ENCODE measurements at places on chromosomes 4 and X.

GRCh38 chr4:164799410-164799809, 45.5 kb downstream of the SMIM31 start:
- DNase-seq: no peak

- DNase-seq: no peak
Measured at GRCh38 chrX:4805502-4805901, 1092.1 kb upstream of the PRKX start.

DNA sequence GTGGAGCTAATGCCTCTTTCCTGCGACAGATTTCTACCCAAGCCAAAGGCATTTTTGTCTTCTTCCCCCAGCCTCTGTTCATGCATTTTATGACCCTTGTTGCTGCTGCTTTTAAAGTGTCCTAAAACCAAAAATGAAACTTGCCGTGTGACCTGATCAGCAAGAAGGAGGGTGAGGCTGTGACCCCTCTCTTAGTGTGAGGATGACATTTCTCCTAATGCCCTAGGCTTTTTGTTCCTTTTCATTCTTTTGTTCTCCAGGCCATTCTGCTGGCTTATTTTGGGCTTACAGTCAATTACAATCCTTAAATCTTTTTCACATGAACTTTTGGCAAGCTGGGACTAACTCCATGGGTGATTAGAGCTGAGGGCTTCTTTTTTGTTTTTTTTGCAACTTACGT, 34.4 kb downstream of the PTTG2 start:
- DNase-seq: no peak

- no peak for DNase-seq
Measured at GRCh38 chr4:44632089-44632488, 19.3 kb downstream of the YIPF7 start.

DNA sequence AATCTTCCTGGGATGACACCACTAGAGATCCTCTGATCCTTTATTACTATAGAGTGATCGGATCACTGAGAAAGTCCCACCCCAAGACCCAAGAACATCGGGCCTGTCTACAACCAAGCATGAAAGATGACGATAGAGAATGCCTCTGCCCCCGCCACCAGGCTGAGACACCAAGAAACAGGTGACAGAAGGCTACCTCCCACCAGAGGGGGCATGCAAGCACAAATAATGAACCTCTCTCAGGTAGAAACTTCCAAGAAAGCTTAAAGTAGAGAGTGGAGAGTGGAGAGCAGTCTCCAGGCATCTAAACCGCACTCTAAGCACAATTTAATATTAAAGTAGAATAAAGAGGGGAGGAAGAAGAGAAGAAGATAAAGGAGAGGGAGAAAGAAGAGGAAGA, 402.6 kb downstream of the INPP4B start:
- DNase-seq: no peak

- DNase-seq: no peak
Measured at GRCh38 chrX:147914591-147914990, 2.9 kb downstream of the FMR1 start.

GRCh38 chr4:130698251-130698650, 1602.3 kb downstream of the C4orf33 start:
- DNase-seq: no peak

- DNase-seq: no peak
Measured at GRCh38 chrX:136630881-136631280, 17.1 kb upstream of the CD40LG start.

DNA sequence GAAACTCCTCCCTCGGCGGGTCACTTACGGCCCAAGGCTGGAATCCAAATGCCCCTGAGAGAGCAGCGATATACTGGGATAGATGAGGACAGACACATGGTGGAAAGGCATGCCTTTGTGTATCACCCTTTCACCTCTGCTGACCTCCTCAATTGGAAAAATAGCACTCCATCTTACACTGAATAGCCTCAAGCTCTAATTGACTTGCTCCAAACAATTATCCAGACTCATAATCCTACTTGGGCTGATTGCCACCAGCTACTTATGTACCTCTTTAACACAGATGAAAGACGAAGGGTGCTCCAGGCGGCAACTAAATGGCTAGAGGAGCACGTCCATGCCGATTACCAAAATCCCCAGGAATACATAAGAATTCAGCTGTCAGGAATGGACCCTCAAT, 1142.2 kb downstream of the ARAP2 start:
- no peak for DNase-seq

GRCh38 chr4:101009471-101009870, 337.9 kb downstream of the PPP3CA start:
- no peak for DNase-seq

GRCh38 chr4:7075962-7076695, 8.3 kb upstream of the GRPEL1 start:
- no peak for DNase-seq

DNA sequence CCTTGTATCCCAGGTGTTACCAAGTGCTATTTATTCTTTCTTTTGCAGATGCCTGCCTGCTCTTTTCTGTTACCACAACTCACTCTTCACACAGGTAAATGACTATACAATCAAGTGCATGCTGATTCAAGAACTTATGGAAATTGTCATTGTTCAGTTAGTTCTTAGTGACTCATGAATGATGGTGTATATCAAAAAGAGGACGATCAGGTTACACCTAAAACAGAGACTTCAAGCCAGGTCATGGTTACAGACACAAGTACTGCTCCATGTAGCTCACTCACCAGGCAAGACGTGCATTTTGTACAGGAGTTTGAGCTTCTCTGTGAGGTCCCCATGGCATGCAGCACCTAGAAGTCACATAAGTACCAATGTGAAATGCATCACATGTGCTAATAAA, 59.3 kb upstream of the UCP1 start:
- DNase-seq: no peak

- no peak for DNase-seq
Measured at GRCh38 chr4:24988776-24989175, 42.0 kb downstream of the LGI2 start.

- no peak for DNase-seq
Measured at GRCh38 chrX:151488677-151489076, 74.8 kb upstream of the PASD1 start.

- DNase-seq: no peak
Measured at GRCh38 chr4:22235698-22236097, 280.2 kb downstream of the ADGRA3 start.

GRCh38 chr4:138835832-138836533, 179.6 kb upstream of the NOCT start:
- DNase-seq: no peak

DNA sequence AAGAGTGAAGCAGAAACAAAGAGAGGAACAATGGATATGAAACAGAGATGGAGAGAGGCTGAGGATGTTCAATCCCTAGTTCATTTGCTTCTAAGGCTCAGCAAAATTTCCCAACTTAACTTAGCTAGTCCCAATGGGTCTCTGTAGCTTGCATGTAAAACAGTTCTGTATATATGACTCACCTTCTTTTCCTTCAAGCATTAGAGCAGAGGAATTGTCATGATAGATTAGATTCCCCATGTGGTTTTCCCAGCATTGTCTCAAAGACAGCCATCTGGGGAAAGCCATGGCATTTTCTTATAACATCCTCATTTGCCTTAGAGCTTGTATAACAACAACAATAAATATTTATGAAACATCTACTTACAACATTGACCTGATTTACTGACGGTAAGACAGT, 93.9 kb upstream of the GATB start:
- no peak for DNase-seq

GRCh38 chr4:107317611-107318010, 281.5 kb upstream of the DKK2 start:
- DNase-seq: no peak

- DNase-seq: no peak
Measured at GRCh38 chr4:6423575-6423974, 48.8 kb downstream of the PPP2R2C start.

DNA sequence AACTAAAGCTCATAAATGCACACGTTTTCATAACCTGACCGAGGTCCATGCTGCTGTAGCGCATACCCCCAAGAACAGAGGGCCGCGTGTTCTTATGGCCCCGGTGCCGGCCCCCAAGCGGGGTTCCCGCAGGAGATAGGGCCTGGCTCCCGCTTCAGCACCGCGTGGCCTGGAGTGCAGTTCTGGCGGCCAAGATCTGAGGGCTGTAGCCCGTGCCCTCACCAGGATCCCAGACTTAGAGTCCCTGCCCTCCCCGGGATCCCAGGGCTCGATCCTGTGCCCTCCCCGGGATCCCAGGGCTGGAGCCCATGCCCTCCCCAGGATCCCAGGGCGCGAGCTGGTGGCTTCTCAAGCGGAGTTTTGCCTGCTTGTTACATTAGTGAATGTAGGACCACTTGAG, 1.0 kb upstream of the GRPEL1 start:
- DNase-seq: no peak

DNA sequence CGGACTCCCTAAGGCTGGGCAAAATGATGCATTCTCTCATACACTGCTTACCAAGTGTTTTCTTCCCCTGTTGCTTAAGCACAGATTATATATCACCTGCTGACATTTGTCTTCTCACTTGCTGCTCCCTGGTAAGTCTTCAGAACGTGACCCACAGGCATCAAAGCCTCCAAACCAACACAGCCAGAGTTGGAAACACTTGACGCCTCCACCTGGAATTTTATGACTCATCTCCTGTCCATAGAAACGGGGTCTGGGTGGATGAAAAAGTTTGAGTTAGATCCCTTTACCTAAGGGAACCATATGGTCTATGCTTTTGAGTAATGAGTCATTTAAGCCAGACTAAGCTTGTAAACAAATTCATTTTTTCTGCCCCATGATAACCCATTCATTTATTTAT, 251.6 kb downstream of the USP46 start:
- DNase-seq: no peak

DNA sequence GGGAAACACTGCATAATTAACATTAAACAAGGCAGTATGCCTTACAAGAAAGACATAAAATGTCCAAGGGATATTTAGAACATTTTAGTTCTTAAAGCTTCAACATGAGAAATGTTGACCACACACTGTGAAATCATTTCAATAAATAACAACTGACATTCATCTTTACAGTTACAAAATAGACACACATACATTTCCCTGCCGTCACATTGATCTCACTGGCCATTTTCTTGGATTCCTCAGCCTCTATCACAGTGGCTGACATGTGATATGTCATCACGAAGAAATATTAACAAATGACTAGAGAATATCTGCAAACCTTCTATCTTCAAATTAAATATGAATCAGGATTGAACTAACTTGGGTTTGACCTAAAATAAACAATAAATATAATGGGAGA, 1.9 kb downstream of the CXCL2 start:
- no peak for DNase-seq

DNA sequence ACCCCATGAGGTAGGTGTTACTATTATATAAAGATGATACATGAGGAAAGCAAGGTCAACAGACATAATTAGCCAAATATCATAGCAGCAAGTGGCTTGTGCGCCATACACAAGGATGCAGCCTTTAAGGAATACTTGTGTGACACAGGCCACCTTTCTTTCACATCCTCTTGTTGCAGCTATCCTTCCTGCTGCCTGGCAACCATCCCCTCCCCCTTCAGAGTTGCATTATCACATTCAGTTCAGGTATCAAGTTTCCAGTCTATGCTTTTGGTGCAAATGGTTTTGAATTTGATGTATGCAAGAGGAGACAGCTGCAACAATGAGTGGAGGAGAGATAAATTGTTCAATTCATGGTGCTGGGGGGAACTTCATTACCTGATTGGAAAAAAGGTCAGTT, 6.4 kb downstream of the ZCCHC18 start:
- no peak for DNase-seq

DNA sequence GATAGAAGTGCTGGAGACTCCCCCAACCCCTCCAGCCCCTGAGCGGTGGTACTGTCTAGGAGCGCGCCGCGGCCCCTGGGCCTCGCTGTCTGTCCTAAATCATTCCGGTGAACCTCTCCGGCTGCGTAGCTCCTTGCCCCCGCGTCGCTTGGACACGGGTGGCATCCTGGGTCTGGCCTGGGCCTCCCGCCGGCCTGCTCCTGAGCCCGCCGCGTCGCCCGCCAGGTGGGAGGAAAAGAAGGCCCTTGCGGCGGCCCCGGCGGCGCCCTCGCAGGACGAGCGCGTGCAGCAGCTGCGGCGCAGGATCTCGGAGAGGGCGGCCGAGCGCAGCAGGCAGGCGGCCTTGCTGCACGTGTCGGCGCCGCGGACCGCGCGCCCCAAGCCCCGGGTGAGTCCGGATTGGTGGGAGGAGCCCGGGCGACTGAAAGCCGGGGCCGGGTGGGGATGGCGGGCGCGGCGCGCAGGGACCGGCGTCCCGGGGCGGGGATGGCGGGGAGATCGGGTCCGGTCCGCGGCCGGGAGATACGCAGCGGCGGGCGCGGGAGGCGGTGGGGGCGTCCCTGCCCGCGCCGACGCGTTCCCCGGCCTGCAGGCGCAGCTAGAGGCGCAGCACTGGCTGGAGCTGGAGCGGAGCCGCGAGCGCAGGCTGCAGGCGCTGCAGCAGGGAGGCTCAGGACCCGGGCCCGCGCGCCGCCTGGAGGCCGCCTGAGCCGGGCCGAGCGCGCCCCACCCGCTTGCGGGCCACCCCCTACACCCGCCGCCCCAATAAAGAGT, 6.5 kb upstream of the RNF4 start:
- peak; percentile 72 for DNase-seq

DNA sequence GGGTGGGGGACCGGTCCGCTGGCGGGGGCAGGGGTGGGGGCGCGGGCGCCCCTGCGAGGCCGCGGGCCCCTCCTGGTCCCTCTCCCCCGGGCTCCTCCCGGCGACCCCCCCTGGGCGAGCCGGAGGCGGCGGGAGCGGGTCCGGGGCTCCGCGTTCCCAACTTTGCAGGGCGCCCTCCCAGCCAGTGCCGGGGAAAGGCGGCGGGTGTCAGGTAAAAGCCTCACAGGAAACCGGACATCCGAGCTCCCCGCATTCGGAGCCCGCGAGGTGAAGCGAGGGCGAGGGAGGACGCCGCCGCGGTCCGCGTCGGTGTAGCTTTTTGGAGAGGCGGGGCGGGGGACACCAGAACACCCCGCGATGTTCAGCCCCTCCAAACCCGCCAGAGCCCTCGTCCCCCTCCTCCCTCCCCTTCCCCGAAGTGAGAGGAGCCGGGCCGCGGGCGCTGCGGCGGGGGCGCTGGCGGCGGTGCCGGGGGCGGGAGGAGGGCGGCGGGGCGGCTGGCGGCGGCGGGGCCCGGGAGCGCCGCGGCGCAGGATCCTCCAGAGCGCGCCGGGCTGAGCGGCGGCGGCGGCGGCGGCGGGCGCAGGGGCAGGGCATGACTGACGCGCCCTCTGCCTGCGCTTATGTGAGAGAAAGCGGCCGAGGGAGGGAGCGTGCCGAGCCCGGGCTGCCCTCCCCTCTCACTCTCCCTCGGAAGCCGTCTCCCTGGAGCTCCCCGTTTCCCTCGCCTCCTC, at the start of gene VEGFC:
Gene VEGFC, minus strand, starts transcription at position 597 of the 734 bp plus-strand sequence. CDS start 611 bp downstream, outside the sequence.
- DNase-seq: no peak

- no peak for DNase-seq
Measured at GRCh38 chr4:73752424-73752823, 12.1 kb downstream of the CXCL8 start.

- no peak for DNase-seq
Measured at GRCh38 chr4:141501931-141502330, 134.5 kb upstream of the IL15 start.

- DNase-seq: no peak
Measured at GRCh38 chr4:108355186-108355901, 186.6 kb upstream of the LEF1 start.

- no peak for DNase-seq
Measured at GRCh38 chr4:20037745-20038144, 214.0 kb upstream of the SLIT2 start.

Data from activated naive CD4-positive, alpha-beta T cell treated with anti-CD3 and anti-CD28 coated beads, Interleukin-2, amount 50 U/mL, for 72 hours (primary cell).